ENCODE measurements at places on chromosomes 1 and 21.

- no peak for DNase-seq
Observed at GRCh38 chr1:182740120-182740519, 49.5 kb upstream of the NPL start.

DNA sequence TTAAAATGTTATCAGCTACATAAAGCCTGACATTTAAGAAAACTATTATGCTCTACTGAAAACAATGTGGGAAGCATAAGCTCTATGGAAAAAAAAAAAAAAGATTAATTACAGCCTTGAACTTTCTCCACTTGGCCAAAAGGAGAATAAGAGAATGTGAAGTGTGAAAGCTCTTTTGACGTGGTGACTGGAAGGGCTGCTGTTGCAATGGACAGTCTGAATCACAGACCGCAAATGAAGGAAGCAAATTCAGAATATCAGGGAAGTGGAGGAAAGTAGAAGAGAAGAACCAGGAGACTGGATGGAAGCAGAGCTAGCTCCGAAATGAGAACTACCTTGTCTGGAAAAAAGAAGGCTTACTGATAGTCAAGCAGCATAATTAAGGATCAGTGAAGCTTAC is 106.8 kb downstream of the AK5 start:
- DNase-seq: no peak

GRCh38 chr1:52604063-52604770 is 2.0 kb downstream of the GPX7 start:
- DNase-seq: no peak

DNA sequence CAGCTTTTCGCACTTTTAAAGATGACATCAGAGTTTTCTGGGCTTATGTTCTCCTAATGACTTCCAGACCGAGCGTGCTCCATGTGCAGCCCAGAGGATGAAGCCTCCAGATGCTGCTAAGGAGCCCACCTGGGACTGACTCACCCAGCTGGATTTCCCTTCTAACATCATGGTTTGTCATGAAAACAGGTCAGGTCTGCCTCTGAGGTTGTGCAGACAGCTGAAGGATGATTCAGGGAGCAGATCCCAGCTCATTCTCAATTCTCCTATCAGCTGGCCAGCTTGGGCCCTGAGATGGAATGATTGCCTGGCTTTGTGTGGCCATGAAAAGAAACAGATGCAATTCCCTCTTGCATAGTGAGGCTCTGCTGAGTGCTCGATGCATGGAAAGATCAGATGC is 123.9 kb upstream of the DUSP10 start:
- no peak for DNase-seq

Data from NCI-H345 (cell line).